ENCODE measurements at places on chromosomes 1 and 21.

DNA sequence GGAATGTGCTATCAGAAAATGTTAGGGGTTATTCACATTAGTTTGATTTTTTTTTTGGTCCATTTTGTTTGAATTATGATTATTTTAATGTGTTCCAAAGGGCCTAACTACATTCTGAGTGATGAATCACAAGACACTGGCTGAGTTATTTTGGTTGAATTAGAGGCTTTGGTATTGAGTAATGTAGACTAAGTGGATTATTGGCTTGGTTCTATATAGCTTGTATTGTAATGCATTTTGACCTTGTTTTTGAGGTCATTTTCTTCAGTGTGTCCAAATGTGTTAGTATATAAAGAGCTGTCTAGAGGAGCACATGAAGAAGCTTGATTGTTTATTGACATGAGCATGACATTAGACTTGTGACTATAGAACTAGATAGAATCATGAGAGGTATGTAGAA is 3.4 kb downstream of the ZNF326 start:
- DNase-seq = no peak

DNA sequence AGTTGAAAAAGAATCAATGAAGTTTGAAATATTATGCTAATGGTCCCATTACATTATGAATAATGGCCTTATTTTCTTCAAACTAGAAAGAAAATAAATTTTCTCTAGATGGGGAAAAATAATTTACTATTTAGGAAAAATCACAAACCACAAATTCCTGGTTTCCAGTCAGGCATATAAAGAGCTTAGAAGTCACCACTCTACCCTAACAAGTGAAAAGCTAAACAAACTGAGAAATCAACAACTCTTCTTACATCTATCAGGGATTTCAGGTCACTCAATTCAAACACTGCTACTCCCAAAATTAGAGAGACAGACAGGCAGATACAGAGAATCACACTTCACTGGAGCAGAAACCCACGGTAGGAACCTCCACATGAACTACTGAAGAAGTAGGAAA is 82.1 kb upstream of the LRRC7 start:
- DNase-seq = no peak

- no peak for DNase-seq
Observed at GRCh38 chr1:93603601-93604000, 78.0 kb downstream of the BCAR3 start.

GRCh38 chr1:177703888-177704446 is 265.9 kb downstream of the SEC16B start:
- no peak for DNase-seq

GRCh38 chr1:109020693-109021257 is 21.1 kb downstream of the WDR47 start:
- DNase-seq = no peak

- no peak for DNase-seq
Observed at GRCh38 chr1:236275061-236275460, 6.7 kb downstream of the ERO1B start.

DNA sequence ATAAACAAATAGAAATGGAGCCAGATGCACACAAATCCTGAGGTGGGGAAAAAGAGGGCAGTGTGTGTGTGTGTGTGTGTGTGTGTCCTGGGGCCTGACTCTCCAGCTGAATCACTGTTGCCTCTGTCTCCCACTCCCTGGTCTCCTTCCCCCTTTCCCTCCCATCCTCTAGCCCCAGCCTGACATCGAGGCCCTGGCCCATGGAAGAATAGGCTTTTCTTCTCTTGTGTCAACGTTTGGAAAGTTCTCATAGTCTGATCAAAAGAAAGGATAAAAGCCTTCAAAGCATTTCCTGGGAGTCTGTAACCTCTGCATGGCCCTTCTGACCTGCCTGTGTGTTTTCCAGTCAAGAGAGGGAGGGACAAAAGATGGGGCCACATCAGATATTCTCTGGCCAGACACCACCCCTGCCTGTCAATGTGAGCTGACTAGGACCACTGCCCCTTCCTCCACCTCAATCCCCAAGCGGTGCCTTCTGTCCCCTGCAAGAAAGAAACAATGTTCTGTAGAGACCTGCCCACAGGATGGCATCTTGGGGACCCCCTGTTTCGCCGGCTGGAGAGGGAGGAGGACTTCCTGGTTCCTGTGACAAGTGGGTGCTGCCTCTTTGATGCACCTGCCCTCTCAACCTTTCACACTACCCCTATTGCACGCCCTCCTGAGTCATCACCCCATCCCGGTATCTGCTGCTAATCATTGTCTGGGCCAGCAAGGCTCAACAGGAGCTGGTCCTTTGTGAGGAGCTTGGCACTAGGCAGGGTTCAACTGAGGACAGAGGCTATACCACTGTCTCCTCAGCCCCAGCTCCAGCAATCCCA is 16.2 kb downstream of the KCNJ10 start:
- DNase-seq = no peak

DNA sequence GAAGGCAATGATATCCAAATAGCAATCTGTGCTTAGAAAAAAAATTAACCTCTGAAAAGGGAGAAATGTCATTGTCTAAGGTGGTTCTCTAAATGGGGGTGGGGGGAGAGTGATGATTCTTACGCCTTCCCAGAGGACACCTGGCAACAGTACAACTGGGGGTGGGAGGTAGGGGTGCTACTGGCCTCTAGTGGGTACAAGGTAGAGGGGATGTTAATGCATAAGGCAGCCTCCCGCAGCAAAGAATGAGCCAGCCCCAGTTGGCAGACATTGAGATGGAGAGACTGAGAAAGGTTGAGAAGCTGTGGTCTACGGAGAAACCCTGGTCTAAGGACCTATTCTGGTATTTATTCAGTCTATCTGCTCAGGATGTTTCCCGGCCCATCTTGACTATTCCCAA is 472.2 kb upstream of the RUNX1 start:
- DNase-seq = no peak

DNA sequence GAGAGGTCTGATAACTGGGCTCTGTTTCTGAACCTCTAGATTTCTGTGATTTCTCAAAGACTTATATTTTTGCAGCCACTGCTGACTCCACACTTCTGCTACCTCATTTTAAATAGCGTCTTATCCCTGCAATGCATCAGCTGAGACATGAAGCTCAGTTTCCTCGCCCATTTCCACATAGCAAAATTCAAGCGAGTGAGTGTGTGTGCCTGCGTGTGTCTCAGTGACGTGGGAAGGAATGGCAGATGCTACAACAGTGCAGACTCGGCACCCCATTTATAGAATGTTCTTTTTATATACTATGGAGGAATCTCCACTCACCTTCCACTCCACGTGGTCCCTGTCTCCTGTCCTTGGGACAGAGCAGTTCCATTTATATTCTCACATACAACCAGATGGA is 35.7 kb downstream of the ZMYND12 start:
- DNase-seq = peak; percentile 77

DNA sequence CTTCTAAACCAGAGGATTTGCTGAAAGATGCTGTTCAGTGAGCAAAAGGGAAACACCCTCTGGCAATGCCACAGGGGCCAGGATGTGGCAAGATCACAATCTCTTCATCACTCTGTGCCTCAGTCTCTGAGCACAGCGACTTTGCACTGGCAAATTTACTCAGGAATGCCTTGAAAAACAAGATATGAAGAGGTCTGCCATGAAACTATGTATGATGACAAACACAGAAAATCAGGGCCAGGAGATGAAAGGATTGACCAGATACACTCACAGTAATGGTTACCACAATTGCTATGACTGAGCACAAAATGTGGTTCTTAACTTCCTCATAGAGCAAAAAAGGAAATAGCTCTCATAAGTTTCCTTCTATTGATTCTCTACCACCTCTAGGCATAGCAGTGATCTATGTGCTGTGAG is 5.8 kb downstream of the TTC13 start:
- no peak for DNase-seq

- DNase-seq = peak; percentile 23
Observed at GRCh38 chr1:153509729-153510354, 25.9 kb downstream of the S100A6 start.

DNA sequence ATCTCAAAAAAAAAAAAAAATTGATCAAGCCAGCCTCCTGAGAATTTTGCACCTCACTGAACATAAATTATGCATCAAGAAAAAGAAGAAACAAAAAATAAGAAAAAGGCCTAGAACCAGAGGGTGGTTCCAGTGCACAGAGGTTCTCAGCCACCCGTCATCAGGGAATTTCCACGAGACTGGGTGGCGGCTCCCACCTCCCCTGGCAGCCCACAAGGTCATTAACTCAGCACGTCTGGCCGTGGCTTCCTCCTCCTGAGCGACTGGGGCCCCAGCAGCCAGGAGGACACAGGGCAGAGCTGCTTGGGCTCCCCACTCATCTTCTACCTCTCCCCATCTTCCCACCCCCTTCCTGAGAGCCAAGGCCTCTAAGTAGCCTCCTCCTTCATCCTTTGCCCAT is 15.7 kb upstream of the TMEM51 start:
- no peak for DNase-seq

DNA sequence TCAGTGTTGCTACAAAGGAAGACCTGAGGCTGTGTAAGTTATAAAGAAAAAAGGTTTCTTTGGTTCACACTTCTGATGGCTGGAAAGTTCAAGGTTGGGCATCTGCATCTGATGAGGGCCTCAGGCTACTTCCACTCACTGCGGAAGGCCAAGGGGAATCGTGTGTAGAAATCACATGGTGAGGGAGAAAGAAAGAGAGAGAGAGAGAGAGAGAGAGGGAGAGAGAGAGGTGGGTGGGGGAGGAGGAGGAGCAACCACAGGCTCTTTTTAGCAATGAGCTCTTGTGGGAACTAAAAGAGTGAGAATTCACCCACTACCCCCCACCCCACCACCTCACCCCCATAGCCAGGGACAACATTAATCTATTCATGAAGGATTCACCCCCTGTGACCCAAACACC is 59.9 kb downstream of the CLSTN1 start:
- no peak for DNase-seq

DNA sequence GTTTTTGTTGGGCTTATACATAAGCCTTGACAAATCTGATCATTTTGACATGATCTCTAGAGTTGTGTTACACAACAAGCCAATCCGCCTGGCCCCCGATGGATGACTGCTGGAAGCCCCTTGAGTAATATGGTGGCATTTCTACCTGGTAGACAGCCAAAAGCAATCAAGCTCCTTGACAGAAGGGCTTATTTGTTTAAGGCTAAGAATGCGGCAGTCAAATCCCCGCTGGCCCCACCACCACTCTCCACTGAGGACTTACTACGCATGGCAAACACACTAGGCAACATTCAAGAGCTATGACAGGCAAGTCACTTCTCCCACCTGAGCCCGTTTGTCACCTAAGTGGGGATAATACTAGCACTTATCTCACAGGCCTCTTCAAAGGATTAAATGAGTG is 33.4 kb upstream of the C1orf198 start:
- DNase-seq = no peak

- no peak for DNase-seq
Observed at GRCh38 chr1:29237129-29237821, 953 bp downstream of the PTPRU start.

DNA sequence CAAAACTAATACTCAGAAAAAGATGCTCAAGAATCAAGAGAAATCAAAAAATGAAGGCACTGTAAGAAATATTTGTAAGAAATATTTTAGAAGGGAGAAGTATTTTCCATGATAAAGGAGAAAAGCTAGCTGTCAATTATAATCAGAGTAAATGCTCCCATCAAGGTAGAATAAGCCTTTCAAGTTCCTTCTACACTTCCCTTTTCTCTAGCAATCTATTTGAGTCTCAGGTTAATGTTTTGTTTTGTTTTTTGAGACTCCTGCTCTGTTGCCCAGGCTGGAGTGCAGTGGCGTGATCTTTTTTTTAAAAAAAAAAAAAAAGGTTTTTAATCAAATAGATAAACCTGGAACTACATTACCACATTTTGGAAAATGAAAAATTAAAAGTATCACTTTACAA is 33.3 kb downstream of the PUM1 start:
- DNase-seq = no peak

DNA sequence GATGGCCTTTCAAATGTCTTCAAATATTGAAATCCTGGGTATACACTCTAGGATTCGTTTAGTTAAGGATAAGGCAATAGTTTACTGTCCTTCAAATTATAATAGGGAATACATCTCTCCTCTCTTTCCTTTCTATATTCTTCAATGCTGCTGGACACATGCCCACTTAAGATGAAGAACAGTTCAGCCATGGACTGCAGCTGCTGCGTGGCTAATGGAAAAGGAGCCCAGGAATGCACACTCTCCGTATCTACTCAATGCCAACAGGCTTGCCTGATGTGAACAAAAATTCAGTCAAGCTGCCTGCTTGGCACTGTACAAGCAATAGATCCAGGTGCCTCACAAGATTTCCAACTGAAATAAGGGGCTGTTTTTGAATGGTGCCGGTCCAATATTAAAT is 321.2 kb upstream of the LYPLAL1 start:
- DNase-seq = no peak

DNA sequence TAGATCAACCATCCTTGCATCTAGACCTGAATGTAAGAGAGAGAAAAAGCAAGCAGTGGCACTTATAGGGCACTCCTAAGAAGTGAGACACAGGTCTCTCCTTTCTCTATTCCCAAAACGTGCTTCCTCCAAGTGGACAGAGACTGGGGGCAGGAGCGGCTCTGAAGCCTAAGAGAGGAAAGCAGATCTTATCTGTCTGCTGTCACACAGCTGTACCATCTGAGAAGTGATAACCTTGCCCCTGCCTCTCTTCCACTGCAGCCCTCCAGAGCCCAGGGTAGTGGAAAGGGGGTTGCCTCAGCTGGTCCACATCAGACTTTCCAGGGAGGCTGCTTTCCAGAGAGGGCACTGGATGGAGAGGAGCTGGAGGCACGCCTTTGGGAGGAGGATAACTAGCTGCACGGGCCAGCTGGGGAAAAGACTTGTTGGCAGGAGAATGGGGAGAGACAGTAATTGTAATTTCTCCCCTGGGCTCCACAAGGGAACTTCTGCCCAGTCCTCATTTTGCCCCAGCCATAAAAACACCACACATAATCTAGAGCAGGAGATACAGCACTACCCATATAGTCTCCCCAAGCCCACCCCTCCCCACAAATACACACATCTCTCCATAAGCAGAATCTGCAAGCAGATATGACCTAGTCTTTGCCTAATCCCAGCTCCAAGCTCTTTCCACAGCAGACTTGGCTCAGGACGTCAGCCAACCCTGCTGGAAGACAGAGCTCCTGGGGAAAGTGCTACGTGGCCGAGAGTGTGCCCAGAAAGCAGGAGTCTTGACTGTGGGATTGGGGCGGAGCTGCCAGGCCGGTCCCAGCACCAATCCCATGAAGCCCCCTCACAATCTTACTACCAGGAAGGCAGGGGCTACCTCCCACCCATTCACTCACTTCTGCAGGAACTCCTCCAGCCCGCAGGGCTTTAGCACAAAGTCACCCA is 31.2 kb downstream of the PIK3C2B start:
- DNase-seq = no peak

DNA sequence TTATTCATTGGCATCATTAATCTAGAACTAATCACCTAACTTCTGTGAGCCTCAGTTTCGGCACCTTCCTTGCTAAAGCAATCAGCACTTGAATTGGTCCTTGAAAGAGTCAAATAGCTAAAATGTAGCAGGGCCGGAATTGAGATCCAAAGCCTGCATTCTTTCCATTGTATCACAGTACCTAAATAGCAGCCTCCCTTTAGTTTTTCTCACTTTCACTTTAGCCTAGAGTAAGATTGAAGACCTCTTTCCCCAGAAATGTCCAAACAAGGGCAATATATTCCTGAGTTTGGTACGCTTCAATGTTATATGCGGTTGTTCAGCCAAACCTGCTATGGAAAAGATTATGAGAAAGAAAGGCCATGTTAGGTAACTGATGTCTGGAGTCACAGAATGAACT is 121.9 kb upstream of the BMP8A start:
- no peak for DNase-seq

- DNase-seq = no peak
Observed at GRCh38 chr1:156503698-156504437, 3.3 kb upstream of the MEF2D start.

All from head of caudate nucleus (tissue), 42 donors.